Neural crest cell (in vitro differentiated cells): ENCODE measurements at places on chromosomes 6 and 20. TPM values are rescaled to one million over a fixed set of nuclear protein-coding genes. Genes with fewer than 3 reads are reported as not detected.

The TMEM170B gene
- total RNA-seq: 19.3 and 20.3 TPM in 2 replicates

The PFDN6 gene
- 54.9 and 61.4 TPM in 2 replicates for total RNA-seq

DNA sequence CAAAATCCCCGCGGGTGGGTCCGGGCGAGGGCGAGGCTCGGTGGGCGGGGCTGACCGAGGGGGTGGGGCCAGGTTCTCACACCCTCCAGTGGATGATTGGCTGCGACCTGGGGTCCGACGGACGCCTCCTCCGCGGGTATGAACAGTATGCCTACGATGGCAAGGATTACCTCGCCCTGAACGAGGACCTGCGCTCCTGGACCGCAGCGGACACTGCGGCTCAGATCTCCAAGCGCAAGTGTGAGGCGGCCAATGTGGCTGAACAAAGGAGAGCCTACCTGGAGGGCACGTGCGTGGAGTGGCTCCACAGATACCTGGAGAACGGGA lies 809 bp downstream of the HLA-G start:
- H3K36me3 ChIP-seq: no peaks in the 10 kb centered on the region
- H3K4me1 ChIP-seq: no peaks in the 10 kb centered on the region
- no peak for DNase-seq

GRCh38 chr6:31010393-31011060 lies at the start of gene MUC22:
Gene MUC22 (plus strand): TSS chr6:31010474. CDS start chr6:31010707, 233 bp downstream.
- H3K27ac ChIP-seq: no peak within 1 kb of the TSS
- no peaks in the 10 kb centered on the region for H3K36me3 ChIP-seq
- H3K27me3 ChIP-seq: peaks cover 10% of the 10 kb centered on the region
- no peak for DNase-seq
- H3K4me3 ChIP-seq: no peak within 1 kb of the TSS

DNA sequence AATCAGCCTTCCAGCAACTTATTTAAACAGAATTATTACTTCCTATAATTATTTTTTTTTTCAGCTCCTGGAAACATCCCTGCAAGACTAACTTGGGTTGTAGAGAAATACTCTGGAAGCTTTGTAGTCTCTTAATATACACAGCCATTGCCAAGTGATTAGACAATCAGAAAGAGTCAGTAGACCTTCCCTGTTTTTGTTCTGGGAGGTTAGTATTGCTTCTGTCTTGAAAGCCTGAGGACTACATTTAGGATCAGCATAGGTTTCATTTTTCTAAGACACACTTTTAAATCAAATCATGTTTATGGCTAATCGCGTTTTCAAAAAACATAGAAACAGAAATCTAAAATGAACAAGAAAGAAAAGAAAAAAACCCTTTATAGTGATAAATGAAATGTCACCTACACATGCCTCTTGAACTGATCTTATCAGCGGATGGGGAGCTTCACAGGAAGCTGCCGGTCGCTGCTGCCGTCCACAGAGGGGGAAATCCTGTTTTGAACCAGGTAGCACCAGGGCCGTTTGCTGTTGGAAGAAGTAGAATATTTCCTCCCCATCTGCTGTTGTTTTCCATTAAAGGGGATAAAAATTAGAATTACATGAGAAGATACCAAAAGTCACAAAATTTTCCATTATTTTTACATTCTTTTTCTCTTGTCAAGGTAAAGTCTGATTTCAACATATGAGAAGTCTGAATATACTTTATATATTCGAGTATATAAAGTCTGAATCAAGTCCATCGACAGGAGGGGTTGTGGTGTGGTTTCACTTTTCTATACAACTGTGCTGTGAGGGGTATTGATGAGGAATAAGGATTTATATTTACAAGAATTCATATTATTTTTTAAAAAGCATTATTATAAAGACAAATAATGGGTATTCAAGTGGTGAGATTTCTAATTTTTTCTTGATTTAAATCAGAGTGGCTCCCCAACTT lies 94.6 kb downstream of the ARMC2 start:
- no peak overlapping the region for H3K4me3 ChIP-seq
- peaks cover 4% of the 10 kb centered on the region for H3K4me1 ChIP-seq
- H3K27me3 ChIP-seq: peaks cover 3% of the 10 kb centered on the region
- H3K36me3 ChIP-seq: peaks cover 4% of the 10 kb centered on the region
